Thoracic aorta endothelial cell (primary cell): ENCODE measurements at places on chromosomes 5 and 9. TPM values are rescaled to one million over a fixed set of nuclear protein-coding genes. Genes with fewer than 3 reads are reported as not detected.

Gene AGXT2
- total RNA-seq: not detected in 2 replicates

Gene FGFR4
- 1.9 and 4.2 TPM in 2 replicates for total RNA-seq

Gene KCTD16
- total RNA-seq: 0.07 and 0.27 TPM in 2 replicates

Gene TRAF1
- total RNA-seq: 1.1 and 1.3 TPM in 2 replicates

Gene TMEM171
- total RNA-seq: 25.3 and 26.5 TPM in 2 replicates

Gene FOXD4L4
- 0.29 TPM in 1 of 2 replicates, not detected in the other for total RNA-seq

Gene KIAA1958
- 1.6 and 1.9 TPM in 2 replicates for total RNA-seq

Gene C9orf153
- total RNA-seq: 0.22 and 0.27 TPM in 2 replicates
